ENCODE measurements at places on chromosomes 13 and 19.

DNA sequence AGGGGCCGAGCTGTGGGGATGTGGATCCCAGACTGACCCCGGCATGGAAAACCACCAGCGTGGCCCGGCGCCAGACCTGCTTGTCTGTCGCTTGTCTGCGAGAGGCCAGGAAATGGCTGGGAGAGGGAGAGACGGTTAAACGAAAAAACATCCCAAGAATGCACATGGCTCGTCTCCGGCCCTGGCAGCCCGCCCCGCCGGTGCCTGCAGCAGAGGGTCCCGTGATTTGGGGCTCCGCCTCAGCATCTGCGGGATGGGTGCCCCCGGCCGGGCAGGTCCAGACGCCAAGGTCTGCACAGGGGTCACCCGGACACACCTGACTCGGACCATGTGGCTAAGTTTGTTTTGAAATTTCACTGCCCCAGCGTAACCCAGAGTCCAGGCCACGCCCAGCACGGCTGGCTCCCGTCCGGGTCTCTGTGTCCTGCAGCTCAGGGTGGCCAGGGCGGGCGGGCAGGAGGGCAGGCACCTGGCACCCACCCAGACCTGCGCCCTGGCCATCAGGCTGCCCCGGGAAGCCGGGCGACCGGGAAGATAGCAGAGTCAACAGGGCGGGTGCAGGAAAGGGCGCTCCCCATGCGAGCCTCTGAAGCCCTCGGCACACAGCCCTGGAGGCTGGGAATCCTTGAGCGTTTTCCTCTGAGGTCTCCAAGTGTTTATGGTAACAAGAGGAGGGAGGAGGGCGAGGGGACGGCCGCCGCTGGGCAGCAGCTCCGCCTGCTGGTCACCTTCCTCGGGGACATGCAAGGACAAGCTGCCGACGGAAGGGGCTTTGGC, 103.2 kb downstream of the GADD45B start:
- peak; percentile 62 for DNase-seq

- DNase-seq, result no peak
Observed at GRCh38 chr13:68888832-68889231, 1218.8 kb upstream of the ATXN8OS start.

- DNase-seq, result no peak
Observed at GRCh38 chr13:35763782-35764123, 287.3 kb upstream of the MAB21L1 start.

DNA sequence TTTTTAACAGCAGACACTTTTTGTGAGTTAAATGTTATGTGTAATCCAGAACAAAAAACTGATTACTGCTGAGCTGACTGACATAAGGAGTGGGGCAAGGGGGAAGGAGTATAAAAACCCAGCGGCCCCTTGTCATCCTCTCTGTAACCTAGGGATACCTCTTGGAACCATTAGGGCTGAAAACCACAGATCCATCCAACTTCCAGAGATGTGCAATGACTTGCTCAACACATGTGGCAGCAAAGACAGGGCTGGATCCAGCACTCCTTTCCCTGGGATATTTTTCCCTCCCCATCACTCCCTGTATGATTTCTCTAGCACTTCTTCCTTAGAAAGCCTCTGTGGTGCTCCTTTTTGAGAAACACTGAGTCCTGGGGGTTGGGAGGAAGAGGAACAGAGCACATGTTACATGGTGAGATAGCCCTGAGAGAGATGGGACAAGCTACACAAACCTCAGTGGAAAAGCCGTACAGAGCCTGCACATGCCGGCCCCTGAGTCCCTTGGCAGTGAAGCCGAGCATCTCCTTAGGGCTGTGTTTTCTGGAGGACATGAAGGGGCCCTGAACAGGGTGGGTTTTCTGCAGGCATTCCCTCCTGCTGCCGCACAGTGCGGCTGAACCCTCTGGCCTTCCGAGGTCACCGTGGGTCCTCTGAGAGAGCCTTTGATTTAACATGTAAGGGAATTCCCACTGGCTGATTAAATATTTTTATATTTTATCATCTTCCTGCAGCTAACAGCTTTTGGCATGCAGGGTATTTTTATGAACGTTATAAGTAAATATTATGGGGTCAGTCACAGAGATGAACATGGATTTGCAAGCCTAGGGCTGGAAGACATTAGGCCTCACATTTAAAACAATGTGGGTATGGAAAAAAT, 219.9 kb downstream of the COG6 start:
- DNase-seq, result no peak

GRCh38 chr13:97569841-97570240, 135.9 kb downstream of the RAP2A start:
- DNase-seq, result no peak

DNA sequence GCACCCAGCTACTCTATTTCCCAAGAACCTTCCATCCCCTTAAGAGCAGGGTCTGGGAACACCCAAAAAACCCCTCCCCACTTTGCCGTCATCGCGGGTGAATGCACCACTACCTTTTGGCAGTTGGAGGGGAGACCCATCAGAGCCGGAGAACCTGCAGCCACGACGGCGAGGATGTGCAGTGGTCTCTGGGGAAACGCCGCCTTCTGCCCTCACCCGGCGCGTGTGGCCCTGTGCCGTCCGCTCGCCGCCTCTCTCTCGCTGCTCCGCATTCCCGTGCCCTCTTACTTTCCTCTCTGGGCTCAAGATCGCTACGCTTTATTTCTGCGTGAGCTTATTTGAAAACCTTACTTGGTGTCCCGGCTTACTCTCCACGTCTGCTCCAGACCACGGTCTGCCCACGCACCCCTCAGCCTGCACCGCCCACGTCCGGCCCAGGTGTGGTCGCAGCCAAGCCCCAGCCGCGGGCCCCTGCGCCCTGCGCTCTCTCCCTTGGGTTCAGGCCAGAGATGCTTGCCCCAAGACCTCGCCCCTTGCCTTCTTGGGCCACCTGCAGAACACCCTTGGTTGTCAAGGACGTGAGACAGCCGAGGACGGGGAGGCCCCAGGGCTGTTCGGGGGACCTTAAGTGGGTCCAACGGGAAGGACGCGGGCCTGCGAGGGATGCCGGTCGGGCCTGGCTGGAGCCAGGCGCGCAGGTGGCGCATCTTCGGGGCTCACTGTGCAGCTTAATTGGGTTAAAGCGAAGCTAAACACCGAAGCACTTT, 2.0 kb upstream of the MAB21L1 start:
- no peak for DNase-seq

DNA sequence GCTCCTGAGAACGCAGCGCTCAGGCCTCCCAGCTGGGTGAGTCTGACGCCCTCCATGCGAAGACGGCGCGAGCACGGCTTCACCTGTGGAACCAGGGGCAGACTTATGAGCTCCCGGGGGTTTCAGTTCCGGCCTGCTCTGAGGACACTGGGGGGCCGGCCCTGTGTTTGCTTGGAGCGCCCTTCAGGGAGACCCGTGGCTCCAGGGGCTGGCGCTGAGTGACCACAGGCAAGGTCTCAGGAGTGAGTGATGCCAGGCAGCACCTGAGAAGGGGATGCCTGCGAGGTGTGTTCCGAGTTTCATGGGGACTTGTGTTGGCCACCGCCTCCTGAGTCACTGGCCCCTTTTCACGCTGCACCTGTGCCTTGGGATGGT, 4.5 kb downstream of the MCF2L start:
- DNase-seq, result no peak

GRCh38 chr13:37531049-37531448, 67.5 kb downstream of the POSTN start:
- DNase-seq, result no peak

GRCh38 chr13:66405908-66406802, 824.0 kb downstream of the PCDH9 start:
- no peak for DNase-seq

DNA sequence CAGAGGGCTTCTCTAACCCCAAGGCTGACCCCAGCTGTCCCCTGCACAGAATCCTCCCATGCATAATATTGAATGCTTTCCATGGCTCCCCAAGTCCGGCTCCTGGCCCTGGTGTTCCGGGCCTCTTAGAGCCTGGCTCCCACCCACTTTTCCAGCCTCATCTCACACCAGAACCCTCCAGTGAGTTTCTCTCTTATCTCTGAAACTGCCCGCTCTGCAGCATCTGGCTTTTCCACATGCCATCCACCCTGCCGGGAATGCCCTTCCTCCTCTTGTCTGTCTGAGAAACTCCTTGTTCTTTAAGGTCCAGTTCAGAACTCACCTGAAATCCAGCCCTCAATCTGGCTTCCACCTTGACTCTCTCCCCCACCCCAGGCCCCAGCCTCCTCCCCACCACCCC, 6.8 kb downstream of the SYNGR4 start:
- no peak for DNase-seq

- DNase-seq, result peak; percentile 48
Observed at GRCh38 chr13:41827507-41828213, 133.2 kb downstream of the VWA8 start.

- DNase-seq, result no peak
Observed at GRCh38 chr13:49213997-49214916, 5.9 kb upstream of the MLNR start.

- no peak for DNase-seq
Observed at GRCh38 chr13:40809471-40809870, 20.1 kb downstream of the SLC25A15 start.

DNA sequence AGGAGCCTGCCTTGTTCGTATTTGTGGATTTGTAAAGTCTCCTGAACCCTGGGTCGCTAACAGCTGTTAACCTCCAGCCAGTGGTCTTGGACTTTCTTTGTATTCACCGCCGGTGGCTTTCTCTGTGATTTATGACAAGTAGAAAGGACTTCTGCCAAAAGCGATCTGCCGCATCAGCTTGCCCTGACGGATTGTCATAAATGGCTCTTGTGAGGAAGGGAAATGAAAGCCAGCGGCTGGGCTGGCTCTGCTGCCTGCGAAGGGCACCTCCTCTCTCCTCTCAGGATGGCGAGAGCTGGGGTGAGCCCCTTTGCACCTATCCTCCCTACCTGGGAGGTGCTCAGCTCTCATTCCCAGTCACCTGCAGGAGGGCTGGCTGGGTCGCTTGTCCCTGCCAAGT, 25.6 kb downstream of the DHRS12 start:
- DNase-seq, result no peak

DNA sequence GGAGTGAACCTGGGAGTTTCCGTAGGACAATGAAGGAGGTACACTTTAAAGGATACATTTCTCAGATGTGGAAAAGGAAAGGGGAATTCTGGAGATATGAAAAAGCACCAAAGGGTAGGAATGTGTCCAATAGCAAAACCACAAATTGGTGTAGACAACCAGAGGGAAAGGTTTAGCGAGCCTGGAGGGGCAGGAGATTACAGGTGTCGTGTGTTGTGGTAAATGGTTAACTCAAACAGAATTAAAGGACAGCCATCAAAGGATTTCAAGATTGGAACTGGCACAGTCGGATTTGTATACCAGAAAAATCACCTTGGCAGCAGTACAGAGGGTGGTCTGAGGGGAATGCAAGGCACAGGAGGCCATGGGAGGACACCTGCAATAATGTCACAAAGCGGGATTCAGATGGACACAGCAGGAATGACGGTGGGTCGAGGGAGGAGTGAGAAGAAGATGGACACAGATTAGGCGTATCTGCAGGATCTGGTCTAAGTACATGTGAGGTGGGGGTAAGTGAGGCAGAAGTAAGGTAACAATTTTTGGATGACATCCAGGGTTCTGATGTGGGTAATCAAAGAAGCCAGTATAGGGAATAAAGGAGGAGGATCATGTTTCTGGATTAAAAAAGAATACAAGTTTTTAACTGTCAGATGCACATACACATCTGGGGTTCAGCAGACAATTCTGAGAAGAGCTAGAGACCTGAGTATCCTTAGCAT, 361.6 kb downstream of the KLF12 start:
- DNase-seq, result no peak

DNA sequence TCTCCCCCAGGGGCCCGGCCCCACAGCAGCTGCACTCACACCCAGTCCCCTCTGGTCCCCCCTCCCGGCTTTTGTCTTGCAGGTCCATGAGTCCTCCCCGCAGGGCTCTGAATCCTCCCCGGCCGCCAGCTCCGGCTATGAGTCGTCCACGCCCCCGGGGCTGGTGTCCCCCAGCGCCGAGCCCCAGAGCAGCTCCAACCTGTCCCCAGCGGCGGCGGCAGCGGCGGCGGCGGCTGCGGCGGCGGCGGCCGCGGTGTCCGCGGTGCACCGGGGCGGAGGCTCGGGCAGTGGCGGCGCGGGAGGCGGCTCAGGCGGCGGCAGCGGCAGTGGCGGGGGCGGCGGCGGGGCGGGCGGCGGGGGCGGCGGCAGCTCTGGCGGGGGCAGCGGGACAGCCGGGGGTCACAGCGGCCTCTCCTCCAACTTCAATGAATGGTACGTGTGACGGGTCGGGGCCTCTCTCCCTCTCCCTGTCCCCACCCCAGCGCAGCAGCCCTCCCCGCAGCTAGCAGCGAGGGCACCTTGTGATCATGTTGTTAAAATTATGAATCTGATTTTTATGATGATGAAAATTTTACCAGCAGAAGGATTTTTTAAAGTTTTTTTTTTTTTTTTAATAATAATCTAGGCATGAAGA, 3.8 kb downstream of the ZIC2 start:
- no peak for DNase-seq

DNA sequence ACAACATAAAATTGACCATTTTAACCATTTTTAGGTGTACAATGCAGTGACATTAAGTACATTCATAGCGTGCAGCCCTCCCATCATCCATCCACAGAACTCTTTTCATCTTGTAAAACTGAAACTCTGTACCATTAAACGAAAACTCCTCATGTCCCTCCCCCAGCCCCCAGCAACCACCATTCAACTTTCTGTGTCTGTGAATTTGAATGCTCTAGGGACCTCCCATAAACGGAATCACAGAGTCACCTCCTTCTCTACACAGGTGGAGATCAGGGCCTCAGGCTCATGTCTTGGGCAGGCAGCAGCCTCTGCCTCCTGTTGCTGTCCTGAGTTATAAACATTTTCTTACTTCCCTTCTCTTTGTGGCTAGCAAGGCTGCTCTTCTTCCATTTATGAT, 7.3 kb upstream of the CCNE1 start:
- no peak for DNase-seq

GRCh38 chr19:15479391-15480345, at the start of gene PGLYRP2:
Gene PGLYRP2 (minus strand): TSS chr19:15479501. CDS start chr19:15479371, 130 bp downstream.
- DNase-seq, result peak; percentile 14

- no peak for DNase-seq
Observed at GRCh38 chr13:106918557-106918860, 350.6 kb upstream of the ARGLU1 start.

DNA sequence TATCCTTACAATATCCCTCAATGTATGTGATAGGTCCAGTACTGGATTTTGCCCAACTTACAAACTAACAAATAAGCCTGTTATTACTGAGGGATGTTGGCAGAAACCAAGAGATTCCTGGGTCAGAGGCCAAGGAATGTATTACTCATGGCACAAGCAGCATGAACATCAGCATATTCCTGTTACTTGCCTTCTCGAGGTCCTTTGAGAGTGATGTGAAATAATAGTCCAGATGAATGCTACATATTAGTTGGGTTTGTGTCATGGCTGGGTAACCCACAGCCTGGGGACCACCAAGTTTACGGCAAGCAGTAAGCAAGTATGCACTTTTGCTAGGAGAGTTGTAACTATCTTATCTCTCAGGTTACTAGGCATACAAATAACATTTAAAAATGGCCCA, 384.5 kb upstream of the GPC6 start:
- DNase-seq, result no peak

- peak; percentile 62 for DNase-seq
Observed at GRCh38 chr13:29454931-29455481, 140.5 kb downstream of the SLC7A1 start.
